ENCODE measurements at places on chromosomes 6 and 20. TPM values are rescaled to one million over a fixed set of nuclear protein-coding genes. Genes with fewer than 3 reads are reported as not detected.
A peak's percentile ranks its signal among the peaks of the same experiment; 100 is the strongest.

Gene TMEM170B
- 4.9 TPM for total RNA-seq

Gene PRR18
- not detected for total RNA-seq

Gene C20orf202
- total RNA-seq: 0.48 TPM

GRCh38 chr20:23434521-23435313, 4.8 kb upstream of the CSTL1 start:
- H3K36me3 ChIP-seq: no peaks in the 10 kb centered on the region
- H3K4me1 ChIP-seq: no peaks in the 10 kb centered on the region
- no peaks in the 10 kb centered on the region for H3K27me3 ChIP-seq
- no peak overlapping the region for H3K4me3 ChIP-seq
- no peak overlapping the region for H3K27ac ChIP-seq
- no peak for DNase-seq

DNA sequence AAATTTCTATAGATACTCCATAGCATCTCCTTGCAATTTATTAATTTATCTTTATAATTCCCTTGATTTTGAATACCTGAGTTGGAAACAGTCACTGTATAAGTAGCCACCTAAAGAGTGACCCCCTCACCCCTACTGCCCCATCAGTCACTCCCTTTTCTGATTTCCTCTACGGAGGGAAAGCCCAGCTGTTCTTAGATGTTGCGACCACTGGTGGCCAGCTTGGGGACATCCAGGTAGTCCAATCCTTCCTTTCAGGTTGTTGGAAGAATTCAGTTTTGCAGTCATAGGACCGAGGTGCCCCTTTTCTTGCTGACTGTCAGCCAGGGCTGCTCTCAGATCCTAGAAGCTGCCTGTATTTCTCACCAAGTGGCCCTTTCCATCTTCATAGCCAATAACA, 87.8 kb downstream of the BMP6 start:
- H3K27ac ChIP-seq: no peak overlapping the region
- H3K4me1 ChIP-seq: no peaks in the 10 kb centered on the region
- no peaks in the 10 kb centered on the region for H3K27me3 ChIP-seq
- DNase-seq: no peak

GRCh38 chr6:29564875-29565274, 5.3 kb upstream of the UBD start:
- no peak overlapping the region for H3K4me3 ChIP-seq
- H3K4me1 ChIP-seq: no peaks in the 10 kb centered on the region
- H3K27me3 ChIP-seq: no peaks in the 10 kb centered on the region
- DNase-seq: no peak
- no peak overlapping the region for H3K27ac ChIP-seq

GRCh38 chr6:90583179-90583835, 3.6 kb downstream of the MAP3K7 start:
- no peak for DNase-seq
- no peaks in the 10 kb centered on the region for H3K36me3 ChIP-seq
- no peaks in the 10 kb centered on the region for H3K27me3 ChIP-seq
- H3K27ac ChIP-seq: no peak overlapping the region

GRCh38 chr6:26271668-26272024, 93.4 kb upstream of the BTN3A2 start:
- peaks cover 15% of the 10 kb centered on the region for H3K27me3 ChIP-seq
- no peaks in the 10 kb centered on the region for H3K4me1 ChIP-seq
- no peak for DNase-seq
- peak overlapping the region; percentile 95 for H3K27ac ChIP-seq
- no peaks in the 10 kb centered on the region for H3K36me3 ChIP-seq

GRCh38 chr6:12064538-12065071, 52.5 kb downstream of the HIVEP1 start:
- DNase-seq: no peak
- H3K36me3 ChIP-seq: no peaks in the 10 kb centered on the region
- H3K4me1 ChIP-seq: no peaks in the 10 kb centered on the region
- H3K27me3 ChIP-seq: no peaks in the 10 kb centered on the region
- H3K4me3 ChIP-seq: no peak overlapping the region
